ENCODE measurements at places on chromosomes 6 and 20. TPM values are rescaled to one million over a fixed set of nuclear protein-coding genes. Genes with fewer than 3 reads are reported as not detected.
A peak's percentile ranks its signal among the peaks of the same experiment; 100 is the strongest.

DNA sequence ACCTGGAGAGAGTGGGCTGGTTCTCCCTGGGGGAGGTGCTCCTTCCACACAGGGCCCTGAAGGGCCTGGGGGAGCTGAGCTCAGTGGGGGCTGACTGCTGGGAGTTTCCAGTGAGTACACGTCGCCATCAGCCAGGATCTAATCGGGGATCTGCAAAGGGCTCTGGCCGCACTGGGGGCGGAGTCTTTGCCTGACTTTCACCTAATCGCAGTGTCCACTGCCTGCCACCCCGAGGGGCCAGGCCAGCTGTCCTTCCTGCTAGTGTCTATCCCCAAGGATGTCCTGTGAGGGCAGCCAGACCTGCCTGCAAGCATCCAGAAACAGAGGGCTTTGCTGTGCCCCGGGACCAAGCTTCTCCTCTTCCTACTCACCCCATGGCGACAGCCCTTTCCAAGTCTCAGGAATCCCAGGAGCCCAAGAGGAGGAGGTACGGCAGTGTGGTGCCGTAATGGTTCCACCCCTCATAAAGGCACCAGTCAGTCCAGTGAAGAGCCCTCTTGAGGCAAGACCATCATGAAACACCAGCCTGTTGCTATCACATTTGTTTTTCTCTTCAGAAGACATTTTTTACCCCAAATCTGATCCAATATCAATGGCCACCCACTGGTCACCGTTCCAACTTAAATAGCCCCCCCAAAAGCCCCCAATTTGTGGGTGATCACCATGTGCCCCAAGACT lies 243.1 kb upstream of the ECI2 start:
- H3K27me3 ChIP-seq, result peaks cover 4% of the 10 kb centered on the region
- no peak overlapping the region for H3K4me3 ChIP-seq
- peaks cover 9% of the 10 kb centered on the region for H3K4me1 ChIP-seq

- H3K36me3 ChIP-seq, result no peaks in the 10 kb centered on the region
- no peaks in the 10 kb centered on the region for H3K27me3 ChIP-seq
- DNase-seq, result no peak
- H3K4me3 ChIP-seq, result no peak overlapping the region
- H3K4me1 ChIP-seq, result no peaks in the 10 kb centered on the region
Measured at GRCh38 chr6:70371454-70372105, 41.7 kb upstream of the FAM135A start.

Gene CTAGE9
- not detected for total RNA-seq

DNA sequence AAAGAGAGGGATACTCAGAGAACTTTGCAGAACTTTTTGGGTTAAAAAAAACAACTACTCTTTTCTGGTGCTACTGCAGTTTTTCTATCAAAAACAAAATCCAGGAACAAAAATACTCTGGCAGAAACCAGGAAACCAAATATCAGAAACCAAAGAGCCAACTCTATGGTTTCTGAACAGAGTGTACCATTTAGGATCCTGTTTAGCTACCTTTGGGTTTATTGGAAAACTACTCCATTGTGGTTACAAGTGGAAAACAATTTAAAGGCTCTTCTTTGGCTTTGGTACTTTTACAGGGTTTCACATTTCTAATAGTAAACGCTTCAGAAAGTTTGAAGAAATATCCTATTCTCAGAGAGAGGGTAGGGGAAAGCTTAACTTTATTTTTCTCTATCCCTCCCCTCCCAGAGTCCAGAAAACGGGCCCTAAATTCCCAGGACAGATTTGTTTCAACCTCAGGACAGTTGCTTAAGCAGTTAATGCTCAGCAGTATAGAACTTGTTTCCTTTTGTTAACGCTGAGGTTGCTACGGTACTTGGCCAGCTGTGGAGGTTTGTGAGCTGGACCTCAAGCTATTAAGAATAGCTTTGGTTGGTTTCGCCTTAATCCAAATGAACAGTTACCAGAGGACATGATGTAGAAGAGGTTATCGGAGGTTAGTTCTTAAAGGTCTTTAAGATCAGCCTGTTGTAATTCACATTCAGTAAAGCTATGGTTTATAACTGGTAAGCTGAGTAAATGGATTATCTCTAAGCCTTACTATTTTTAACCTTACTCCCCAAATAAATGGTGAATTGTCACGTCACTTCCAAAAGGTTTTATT lies 47.9 kb downstream of the FOXO3 start:
- no peak overlapping the region for H3K4me3 ChIP-seq
- H3K4me1 ChIP-seq, result peaks cover 46% of the 10 kb centered on the region
- no peaks in the 10 kb centered on the region for H3K27me3 ChIP-seq
- H3K27ac ChIP-seq, result no peak overlapping the region

- H3K27me3 ChIP-seq, result no peaks in the 10 kb centered on the region
- peaks cover 4% of the 10 kb centered on the region for H3K4me1 ChIP-seq
- no peak overlapping the region for H3K27ac ChIP-seq
- no peak for DNase-seq
- no peaks in the 10 kb centered on the region for H3K36me3 ChIP-seq
Measured at GRCh38 chr6:168858926-168859325, 394.7 kb downstream of the THBS2 start.

- peak overlapping the region; percentile 89 for H3K27ac ChIP-seq
- peaks cover 28% of the 10 kb centered on the region for H3K4me1 ChIP-seq
- H3K4me3 ChIP-seq, result peak overlapping the region; percentile 93
- peak; percentile 35 for DNase-seq
- H3K36me3 ChIP-seq, result no peaks in the 10 kb centered on the region
Measured at GRCh38 chr6:28446818-28447511, 3.7 kb upstream of the ZSCAN23 start.

GRCh38 chr6:108921547-108922361 lies 73.5 kb downstream of the ARMC2 start:
- H3K36me3 ChIP-seq, result no peaks in the 10 kb centered on the region
- H3K27ac ChIP-seq, result no peak overlapping the region
- no peak for DNase-seq
- H3K27me3 ChIP-seq, result no peaks in the 10 kb centered on the region

DNA sequence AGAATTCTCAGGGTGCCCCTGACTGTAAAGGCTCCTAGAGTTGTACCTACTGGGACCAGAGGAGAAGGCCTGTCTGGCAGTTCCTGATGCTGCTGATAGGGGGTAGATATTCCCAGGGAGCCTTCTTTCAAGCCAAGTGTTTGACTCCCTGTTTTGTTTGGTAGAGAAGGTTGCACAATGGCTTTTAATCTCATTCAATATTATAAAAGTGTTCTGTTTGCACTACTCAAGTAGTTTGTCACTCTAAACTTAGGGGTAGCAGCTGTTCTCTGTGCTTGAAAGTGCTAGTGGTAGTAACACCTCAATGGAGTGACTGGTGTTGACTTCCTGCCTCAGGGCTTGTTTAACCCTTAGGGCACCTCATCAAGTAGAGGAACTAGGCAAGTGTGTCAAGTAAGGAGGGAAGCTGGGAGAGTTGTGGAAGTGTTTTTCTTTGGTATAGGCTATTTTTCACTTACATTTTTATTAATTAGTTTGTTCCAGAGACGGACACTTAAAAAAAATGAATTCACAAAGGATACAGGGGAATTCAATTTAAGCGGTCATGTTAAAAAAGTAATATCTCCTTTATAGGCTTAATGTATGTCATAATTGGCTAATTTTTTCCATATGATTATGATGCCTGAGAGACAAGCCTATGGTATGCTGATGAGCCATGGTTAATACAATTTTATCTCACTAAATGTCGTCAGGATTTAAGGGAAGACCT lies 38.1 kb downstream of the BICRAL start:
- no peaks in the 10 kb centered on the region for H3K27me3 ChIP-seq
- no peaks in the 10 kb centered on the region for H3K4me1 ChIP-seq
- no peak overlapping the region for H3K27ac ChIP-seq
- no peak for DNase-seq

- no peak overlapping the region for H3K27ac ChIP-seq
- no peak overlapping the region for H3K4me3 ChIP-seq
- peaks cover 5% of the 10 kb centered on the region for H3K36me3 ChIP-seq
- DNase-seq, result no peak
Measured at GRCh38 chr6:27241443-27241842, 6.1 kb upstream of the PRSS16 start.

Gene C6orf58
- 0.82 TPM for total RNA-seq
